Heart left ventricle (tissue), 16 donors: ENCODE measurements at places on chromosomes 4 and X.

DNA sequence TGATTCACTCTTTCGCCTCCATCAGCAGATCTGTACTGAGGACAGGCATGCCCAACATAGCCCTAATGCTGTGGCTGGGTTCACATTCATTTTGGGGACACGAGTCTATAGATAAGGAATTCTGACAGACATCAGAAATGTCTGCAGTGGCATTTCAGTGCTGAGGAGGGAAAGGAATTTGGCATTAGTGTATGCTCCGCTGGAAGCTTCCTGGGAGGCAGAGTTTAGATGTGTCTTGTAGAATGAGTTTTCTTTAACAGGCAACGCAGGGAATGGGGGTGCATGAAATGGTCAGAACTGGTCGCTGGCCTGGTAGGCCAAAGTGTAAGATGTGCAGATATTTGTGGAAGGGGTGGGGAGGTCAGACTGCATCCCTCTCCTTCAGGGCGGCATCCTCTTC, 43.5 kb upstream of the ZNF518B start:
- DNase-seq, result no peak

- DNase-seq, result no peak
Observed at GRCh38 chr4:178970433-178971140, 1528.3 kb upstream of the AGA start.

- no peak for DNase-seq
Observed at GRCh38 chrX:140163371-140164159, 198.2 kb upstream of the CXorf66 start.

DNA sequence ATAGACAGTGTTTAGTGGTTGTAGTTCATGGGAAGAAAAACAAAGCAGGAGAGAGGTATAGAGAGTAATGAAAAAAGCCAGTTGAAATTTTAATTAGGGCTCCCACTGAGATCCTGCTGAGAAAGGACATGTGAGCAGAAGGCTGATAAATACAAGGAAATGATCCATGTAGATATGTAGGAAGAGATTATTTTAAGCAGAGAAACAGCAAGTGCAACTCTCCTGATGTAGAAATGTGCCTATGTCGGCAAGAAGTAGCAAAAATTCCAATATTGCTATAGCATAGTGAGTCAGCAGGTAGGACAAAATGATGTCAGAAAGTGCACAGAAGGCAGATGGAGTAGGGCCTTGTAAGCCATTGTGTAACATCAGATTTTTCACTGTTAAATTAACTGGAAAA, 1027.3 kb downstream of the PCDH18 start:
- no peak for DNase-seq

- no peak for DNase-seq
Observed at GRCh38 chr4:159104694-159105414, 2.0 kb downstream of the RAPGEF2 start.

- no peak for DNase-seq
Observed at GRCh38 chrX:50697691-50698090, 116.3 kb downstream of the SHROOM4 start.
